IMR-90 (cell line): ENCODE measurements at places on chromosomes 12 and 14. TPM values are rescaled to one million over a fixed set of nuclear protein-coding genes. Genes with fewer than 3 reads are reported as not detected.

The TCL1A gene
- not detected in 2 replicates for total RNA-seq

DNA sequence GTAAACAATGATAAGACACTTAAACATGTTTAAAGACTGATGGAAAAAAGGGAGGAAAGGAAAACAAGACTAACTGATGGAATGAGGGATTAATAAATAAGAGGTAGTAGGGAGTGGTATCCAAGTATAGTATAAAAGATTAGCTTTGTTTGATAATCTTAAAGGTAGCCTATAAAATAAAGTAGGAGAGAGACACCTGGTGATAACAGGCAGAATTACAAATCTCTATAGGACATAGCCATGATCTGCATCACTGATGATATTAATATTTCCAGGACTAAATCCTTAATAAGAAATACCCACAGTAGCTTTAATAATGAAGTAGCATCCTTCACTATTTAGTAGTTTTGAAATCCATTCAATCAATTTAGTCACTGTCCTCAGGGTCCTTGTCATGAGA, 30.4 kb downstream of the DLGAP5 start:
- no peaks in the 10 kb centered on the region for H3K27me3 ChIP-seq
- no peaks in the 10 kb centered on the region for H3K36me3 ChIP-seq
- DNase-seq, result peak; percentile 54
- H3K4me1 ChIP-seq, result no peaks in the 10 kb centered on the region

GRCh38 chr14:62409626-62410300, 635.5 kb downstream of the KCNH5 start:
- H3K27ac ChIP-seq, result no peak overlapping the region
- 0 out of 2 replicates have a peak, but pooled peaks cover 2% of the 10 kb centered on the region for H3K4me1 ChIP-seq
- H3K27me3 ChIP-seq, result no peaks in the 10 kb centered on the region
- peak; percentile 80 for DNase-seq

- DNase-seq, result no peak
- H3K4me1 ChIP-seq, result no peaks in the 10 kb centered on the region
- no peaks in the 10 kb centered on the region; the same call in 1 of the 2 replicates for H3K27me3 ChIP-seq
- H3K4me3 ChIP-seq, result no peak overlapping the region
Observed at GRCh38 chr14:101349108-101349507, 212.2 kb upstream of the DIO3 start.

GRCh38 chr14:57345106-57345505, 45.3 kb upstream of the NAA30 start:
- H3K4me3 ChIP-seq, result no peak overlapping the region
- H3K27ac ChIP-seq, result no peak overlapping the region
- no peak for DNase-seq
- H3K27me3 ChIP-seq, result peaks cover 2% of the 10 kb centered on the region; the same call in 1 of the 2 replicates
- no peaks in the 10 kb centered on the region for H3K4me1 ChIP-seq
- H3K36me3 ChIP-seq, result no peaks in the 10 kb centered on the region

- peaks cover 25% of the 10 kb centered on the region for H3K36me3 ChIP-seq
- no peaks in the 10 kb centered on the region for H3K27me3 ChIP-seq
- no peak overlapping the region for H3K4me3 ChIP-seq
- H3K27ac ChIP-seq, result no peak overlapping the region
- H3K4me1 ChIP-seq, result no peaks in the 10 kb centered on the region
Observed at GRCh38 chr12:107732365-107732764, 28.6 kb downstream of the PRDM4 start.

- no peaks in the 10 kb centered on the region for H3K36me3 ChIP-seq
- no peak overlapping the region for H3K4me3 ChIP-seq
- H3K27ac ChIP-seq, result no peak overlapping the region
- no peak for DNase-seq
Observed at GRCh38 chr14:96584907-96585671, 82.9 kb downstream of the PAPOLA start.

- H3K36me3 ChIP-seq, result no peaks in the 10 kb centered on the region
- peaks cover 5% of the 10 kb centered on the region for H3K27me3 ChIP-seq
- peaks cover 2% of the 10 kb centered on the region; the same call in 1 of the 2 replicates for H3K4me1 ChIP-seq
- peak; percentile 4 for DNase-seq
- H3K4me3 ChIP-seq, result no peak overlapping the region
- no peak overlapping the region for H3K27ac ChIP-seq
Observed at GRCh38 chr12:66648033-66648735, 30.7 kb downstream of the GRIP1 start.

DNA sequence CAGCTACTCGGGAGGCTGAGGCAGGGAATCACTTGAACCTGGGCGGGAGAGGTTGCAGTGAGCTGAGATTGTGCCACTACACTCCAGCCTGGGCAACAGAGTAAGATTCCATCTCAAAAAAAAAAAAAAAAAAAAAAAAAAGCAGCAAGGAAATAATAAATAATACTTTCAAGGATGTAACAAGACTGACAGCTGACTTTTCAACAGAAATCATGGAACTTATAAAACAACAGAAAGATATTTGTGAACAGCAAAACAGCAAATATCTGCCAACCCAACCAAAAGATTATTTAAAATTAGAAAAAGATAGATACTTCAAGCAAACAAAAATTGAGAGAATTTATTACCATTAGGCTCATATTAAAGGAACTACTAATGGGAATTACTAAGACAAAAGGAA, 115.1 kb downstream of the TSHR start:
- H3K27ac ChIP-seq, result no peak overlapping the region
- no peaks in the 10 kb centered on the region for H3K36me3 ChIP-seq
- no peaks in the 10 kb centered on the region for H3K4me1 ChIP-seq
- no peaks in the 10 kb centered on the region for H3K27me3 ChIP-seq

DNA sequence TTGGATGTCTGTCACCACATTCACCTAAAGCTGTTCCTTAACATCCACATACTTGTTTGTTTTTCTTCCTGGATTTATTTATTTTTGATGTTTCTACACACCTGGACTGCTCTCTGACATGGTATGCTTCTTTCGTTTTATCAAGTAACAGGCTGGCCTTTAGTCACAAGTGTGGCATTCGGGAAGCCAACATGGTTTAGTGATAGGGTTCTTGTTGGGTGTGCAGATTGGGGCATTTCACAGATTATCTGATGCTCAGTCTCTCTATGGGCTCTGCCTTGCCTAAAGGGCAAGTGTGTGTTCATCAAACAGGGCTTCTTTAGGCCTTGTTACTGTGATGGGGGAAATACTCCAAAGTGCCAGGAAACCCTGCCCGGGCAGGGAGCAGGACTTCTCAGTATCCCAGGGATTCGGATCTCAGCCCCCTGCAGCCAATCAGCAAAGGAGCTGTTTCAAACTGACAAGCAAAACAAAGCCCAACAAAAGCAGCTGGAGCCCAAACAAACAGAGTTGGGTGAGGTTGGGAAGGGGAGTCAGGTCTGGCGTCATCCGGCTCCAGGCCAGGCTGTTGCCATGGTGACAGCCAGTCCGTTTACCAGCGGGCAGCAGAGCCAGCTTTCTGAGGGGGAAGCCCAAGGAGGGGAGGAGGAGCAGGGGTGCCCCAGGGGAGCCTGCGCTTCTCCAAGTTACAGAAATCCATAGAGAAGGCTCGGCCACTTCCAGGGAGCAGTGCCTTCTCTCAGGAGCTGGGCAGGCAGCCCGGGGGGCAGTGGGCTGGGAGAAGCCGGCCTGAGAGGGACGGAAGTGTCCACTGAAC, 31.9 kb downstream of the FOS start:
- no peak overlapping the region for H3K4me3 ChIP-seq
- DNase-seq, result peak; percentile 86
- H3K27ac ChIP-seq, result peak overlapping the region; percentile 39; the same call in 1 of the 2 replicates
- peaks cover 3% of the 10 kb centered on the region; the same call in 1 of the 2 replicates for H3K27me3 ChIP-seq
- H3K4me1 ChIP-seq, result peaks cover 9% of the 10 kb centered on the region
- H3K36me3 ChIP-seq, result no peaks in the 10 kb centered on the region

The HHIPL1 gene
- total RNA-seq, result 0.56 and 0.72 TPM in 2 replicates

- H3K27me3 ChIP-seq, result peaks cover 2% of the 10 kb centered on the region; the same call in 1 of the 2 replicates
- H3K27ac ChIP-seq, result no peak overlapping the region
Observed at GRCh38 chr14:94617988-94618822, 6.0 kb downstream of the SERPINA3 start.

GRCh38 chr12:107912421-107913004, 138.0 kb downstream of the ASCL4 start:
- H3K4me3 ChIP-seq, result no peak overlapping the region
- H3K36me3 ChIP-seq, result no peaks in the 10 kb centered on the region
- H3K27ac ChIP-seq, result no peak overlapping the region
- no peak for DNase-seq
